A549 treated with dexamethasone at 1 μM for 4 hours (cell line): ENCODE measurements at places on chromosomes 16 and 17. TPM values are rescaled to one million over a fixed set of nuclear protein-coding genes. Genes with fewer than 3 reads are reported as not detected.

Gene CPNE7
- total RNA-seq = 53.4 to 85.8 TPM (median 69.6 TPM) in 5 replicates

Gene DPEP1
- 0.79 to 1.6 TPM (median 1.4 TPM) in 5 replicates for total RNA-seq

Gene TNK1
- 1.1 to 1.5 TPM (median 1.3 TPM) in 5 replicates for total RNA-seq

Gene LRRC59
- total RNA-seq = 240 to 258 TPM (median 249 TPM) in 5 replicates

Gene CCL16
- total RNA-seq = not detected in 5 replicates

Gene TAOK1
- total RNA-seq = 17.1 to 32.5 TPM (median 28.3 TPM) in 5 replicates

Gene SGCA
- 0.54 to 2.3 TPM (median 1.2 TPM) in 5 replicates for total RNA-seq

Gene MILR1
- 0.89 to 1.8 TPM (median 1.6 TPM) in 5 replicates for total RNA-seq

Gene RNF227
- total RNA-seq = 1.3 to 2.4 TPM (median 1.5 TPM) in 5 replicates

Gene NUDT16L1
- total RNA-seq = 15.8 to 22.8 TPM (median 21.1 TPM) in 5 replicates

Gene LRRC37A
- 0.86 to 1.6 TPM (median 1.1 TPM) in 5 replicates for total RNA-seq
